ENCODE measurements at places on chromosomes 12 and 14.

DNA sequence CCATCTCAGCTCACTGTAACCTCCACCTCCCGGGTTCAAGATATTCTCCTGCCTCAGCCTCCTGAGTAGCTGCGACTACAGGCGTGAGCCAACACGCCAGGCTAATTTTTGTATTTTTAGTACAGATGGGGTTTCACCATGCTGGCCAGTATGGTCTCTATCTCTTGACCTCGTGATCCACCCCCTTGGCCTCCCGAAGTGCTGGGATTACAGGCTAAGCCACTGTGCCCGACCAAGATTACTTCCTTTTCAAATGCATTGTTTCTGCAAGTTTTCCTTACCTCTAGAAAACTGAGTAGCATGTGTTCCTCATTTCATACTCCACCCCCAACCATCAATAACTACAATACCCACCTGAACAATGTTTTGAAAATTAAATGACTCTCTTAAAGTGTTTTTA is 13.1 kb downstream of the ARF6 start:
- H3K4me1 ChIP-seq, result peaks cover 6% of the 10 kb centered on the region
- no peaks in the 10 kb centered on the region for H3K36me3 ChIP-seq
- no peaks in the 10 kb centered on the region for H3K27me3 ChIP-seq
- no peak overlapping the region for H3K27ac ChIP-seq
- H3K4me3 ChIP-seq, result no peak overlapping the region
- DNase-seq, result no peak

DNA sequence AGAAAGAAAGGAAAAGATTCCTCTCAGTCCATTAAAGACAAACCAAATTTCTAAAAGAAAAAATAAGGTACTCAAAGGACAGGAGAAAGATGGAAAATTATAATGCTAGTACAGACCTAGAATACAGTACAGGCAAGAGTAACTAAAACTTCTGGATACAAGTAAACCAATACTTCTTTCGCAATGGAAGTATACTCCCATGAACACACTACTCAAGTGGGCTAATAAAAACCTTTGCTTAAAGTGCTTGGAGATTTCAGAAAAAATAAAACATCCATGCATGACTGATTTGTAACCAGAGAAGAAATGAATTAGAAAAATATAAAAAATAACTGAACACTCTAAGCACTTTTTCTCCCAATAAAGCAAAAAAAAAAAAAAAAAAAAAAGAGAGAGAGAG is 3.5 kb downstream of the ZBTB25 start:
- no peak overlapping the region for H3K4me3 ChIP-seq
- H3K27me3 ChIP-seq, result no peaks in the 10 kb centered on the region
- no peak for DNase-seq
- H3K36me3 ChIP-seq, result peaks cover 16% of the 10 kb centered on the region

DNA sequence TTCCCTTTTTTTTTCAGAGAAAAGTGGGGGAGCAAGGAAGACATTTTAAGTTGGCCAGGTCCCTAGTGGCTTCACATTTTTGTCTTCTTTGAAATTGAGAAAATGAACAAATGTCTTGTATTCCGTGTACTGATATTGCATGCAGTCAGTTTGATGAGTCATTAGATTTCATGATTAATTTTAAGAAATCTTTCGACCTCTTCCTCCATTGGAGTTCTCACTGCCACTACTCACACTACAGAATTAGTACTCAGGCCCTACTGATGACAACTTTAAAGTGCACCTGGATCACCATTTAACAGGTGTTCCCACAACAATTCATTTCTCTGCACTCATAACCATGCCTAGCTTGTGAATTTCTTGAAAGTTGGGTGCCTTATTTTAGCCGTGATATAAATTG is 50.5 kb downstream of the SAMD4A start:
- H3K27me3 ChIP-seq, result no peaks in the 10 kb centered on the region
- peaks cover 44% of the 10 kb centered on the region for H3K4me1 ChIP-seq
- DNase-seq, result no peak
- H3K27ac ChIP-seq, result no peak overlapping the region
- H3K36me3 ChIP-seq, result peaks cover 63% of the 10 kb centered on the region
- H3K4me3 ChIP-seq, result no peak overlapping the region

DNA sequence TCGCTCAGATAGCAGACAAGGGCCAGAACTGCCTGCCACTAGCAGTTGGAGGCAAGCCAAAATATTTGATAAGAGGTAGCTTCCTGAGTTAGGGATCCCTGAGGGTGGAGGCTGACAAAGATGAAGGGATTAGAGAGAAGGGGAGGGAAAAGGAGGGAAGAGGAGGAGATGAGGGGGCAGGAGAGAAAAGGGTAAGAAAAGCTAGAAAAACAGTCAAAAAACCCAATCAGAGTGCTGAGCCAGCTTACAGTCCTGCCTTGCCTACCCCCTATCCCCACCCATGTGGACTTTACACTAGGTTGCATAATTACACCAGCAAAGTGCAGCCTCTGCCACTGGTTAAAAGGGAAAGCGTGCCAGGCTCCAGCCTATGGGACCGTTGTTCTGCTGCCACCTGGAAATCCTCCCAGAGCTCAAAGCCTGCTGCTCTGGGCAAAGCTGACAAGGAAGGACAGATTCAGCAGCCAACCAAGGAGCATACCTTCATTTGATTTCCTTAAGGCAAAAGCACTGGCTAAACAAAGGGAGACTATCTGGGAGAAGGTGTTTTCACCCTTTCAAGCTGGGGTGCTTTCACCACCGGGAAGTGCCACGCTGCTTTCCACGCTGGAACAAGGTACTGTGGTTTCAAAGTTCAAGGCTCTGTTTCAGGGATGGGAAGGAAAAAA is 3.8 kb upstream of the NUMB start:
- H3K27me3 ChIP-seq, result no peaks in the 10 kb centered on the region
- H3K4me3 ChIP-seq, result no peak overlapping the region
- DNase-seq, result no peak
- H3K4me1 ChIP-seq, result peaks cover 57% of the 10 kb centered on the region
- no peaks in the 10 kb centered on the region for H3K36me3 ChIP-seq

- H3K27ac ChIP-seq, result no peak overlapping the region
- no peaks in the 10 kb centered on the region for H3K4me1 ChIP-seq
- H3K4me3 ChIP-seq, result no peak overlapping the region
- H3K36me3 ChIP-seq, result peaks cover 12% of the 10 kb centered on the region
These were observed 114.7 kb downstream of the PRMT8 start for GRCh38 chr12:3605692-3606091.

DNA sequence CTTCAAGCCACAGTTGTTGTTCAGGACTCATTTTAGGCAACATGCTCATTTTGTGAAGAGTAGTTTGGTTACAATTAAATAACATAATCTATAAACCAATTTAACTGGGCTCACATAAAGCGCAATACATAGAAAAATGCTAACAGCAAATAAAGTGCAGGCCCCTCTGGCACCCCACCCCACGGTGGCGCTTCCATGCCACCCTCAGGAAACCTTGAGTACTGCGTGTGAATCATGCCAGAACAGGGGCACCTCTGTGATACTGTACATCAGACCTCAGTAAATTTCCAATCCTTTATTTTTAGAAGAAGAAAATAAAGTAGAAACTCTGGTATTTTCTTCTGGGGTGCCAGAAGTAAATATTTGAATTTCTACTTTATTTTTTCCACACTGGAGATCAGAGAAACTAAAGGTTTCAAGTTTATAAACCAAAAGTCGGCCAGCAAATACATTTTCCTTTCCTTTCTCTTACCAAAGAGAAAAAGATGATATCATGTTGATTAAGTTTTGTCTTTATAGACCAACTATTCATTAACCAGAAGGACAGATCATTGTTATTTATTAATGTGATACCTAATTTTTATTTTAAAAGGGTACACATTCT is 316.8 kb downstream of the PAWR start:
- H3K27ac ChIP-seq, result no peak overlapping the region
- H3K36me3 ChIP-seq, result no peaks in the 10 kb centered on the region
- no peaks in the 10 kb centered on the region for H3K27me3 ChIP-seq
- no peak overlapping the region for H3K4me3 ChIP-seq

DNA sequence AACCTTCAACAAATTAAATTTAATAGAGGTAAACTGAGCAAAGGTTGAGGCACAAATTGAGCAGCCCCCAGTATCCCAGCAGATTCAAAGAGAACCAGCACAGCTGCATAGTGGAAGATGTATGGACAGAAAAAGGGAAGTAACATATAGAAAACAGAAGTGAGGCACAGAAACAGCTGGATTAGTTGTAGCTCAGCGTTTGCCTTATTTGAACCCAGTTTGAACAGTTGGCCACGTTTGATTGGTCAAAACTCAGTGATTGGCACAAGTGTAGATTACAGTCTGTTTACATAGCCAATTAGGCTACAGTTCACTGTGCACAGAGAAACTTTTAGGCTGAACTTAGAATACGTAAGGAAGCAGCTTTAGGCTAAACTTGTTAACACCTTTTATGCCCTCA is 315.5 kb downstream of the RMST start:
- no peaks in the 10 kb centered on the region for H3K36me3 ChIP-seq
- H3K4me1 ChIP-seq, result peaks cover 5% of the 10 kb centered on the region
- DNase-seq, result peak; percentile 52
- H3K27ac ChIP-seq, result no peak overlapping the region

GRCh38 chr12:131816495-131816894 is 11.7 kb upstream of the MMP17 start:
- no peak for DNase-seq
- H3K27ac ChIP-seq, result no peak overlapping the region
- H3K4me1 ChIP-seq, result no peaks in the 10 kb centered on the region
- H3K4me3 ChIP-seq, result no peak overlapping the region
- no peaks in the 10 kb centered on the region for H3K36me3 ChIP-seq

DNA sequence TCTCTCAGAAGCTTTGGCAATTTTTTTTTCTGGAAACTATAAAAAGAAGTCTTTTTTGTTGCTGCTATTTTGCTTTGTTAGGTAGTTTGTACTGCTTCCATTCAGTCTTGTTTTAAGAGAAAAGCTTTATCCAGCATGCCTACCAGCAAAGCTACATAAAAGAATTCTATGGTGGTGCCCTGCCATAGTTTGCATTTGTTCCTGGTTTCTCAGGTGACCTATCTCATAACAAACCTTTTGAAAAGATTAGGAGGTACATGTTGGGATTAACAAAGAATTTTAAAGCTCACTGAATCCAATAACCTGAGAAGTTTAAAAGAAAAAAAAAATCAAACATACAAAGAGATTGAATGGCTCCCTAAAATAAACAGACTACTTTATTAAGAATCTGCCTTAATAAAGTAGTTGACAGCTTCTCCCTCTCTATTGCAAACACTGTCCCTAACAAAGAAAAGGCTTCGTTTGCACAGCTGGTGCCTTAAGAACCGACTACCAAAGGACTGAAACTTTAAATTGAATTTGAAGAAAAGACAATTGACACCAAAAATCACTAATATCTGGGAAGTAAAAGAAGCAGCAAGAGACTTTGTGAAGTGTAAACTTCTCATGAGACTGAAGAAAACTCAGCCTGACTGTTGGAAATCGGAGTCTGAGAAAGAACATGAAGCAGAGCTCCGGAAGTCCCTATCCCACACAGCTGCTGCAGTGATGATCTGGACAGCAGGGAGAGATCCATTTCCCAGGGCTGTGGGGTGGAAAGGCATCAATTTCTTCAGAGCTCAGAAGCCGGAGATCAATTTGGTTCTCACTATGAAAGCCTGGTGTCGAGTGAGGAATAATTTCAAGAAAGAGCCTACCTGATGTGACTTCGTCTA is 102.7 kb upstream of the PLEKHA5 start:
- no peaks in the 10 kb centered on the region for H3K4me1 ChIP-seq
- H3K4me3 ChIP-seq, result no peak overlapping the region
- no peaks in the 10 kb centered on the region for H3K36me3 ChIP-seq
- no peaks in the 10 kb centered on the region for H3K27me3 ChIP-seq

DNA sequence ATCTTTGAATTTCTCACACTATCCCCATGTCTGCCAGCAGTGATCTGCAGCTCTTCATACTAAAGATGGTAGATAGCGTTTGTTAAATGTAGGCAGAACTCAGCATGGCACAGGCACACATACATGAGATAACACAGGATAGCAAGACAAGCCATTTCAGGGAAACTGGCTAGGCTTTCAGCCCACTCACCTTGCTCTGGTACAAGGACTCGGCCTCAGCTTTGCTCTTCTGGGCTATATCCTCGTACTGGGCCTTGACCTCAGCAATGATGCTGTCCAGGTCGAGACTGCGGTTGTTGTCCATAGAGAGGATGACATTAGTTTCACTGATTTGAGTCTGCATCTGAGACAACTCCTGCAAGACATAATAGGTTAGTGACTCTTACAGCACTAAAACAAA is 3.1 kb downstream of the KRT1 start:
- H3K4me3 ChIP-seq, result no peak overlapping the region
- no peaks in the 10 kb centered on the region for H3K4me1 ChIP-seq
- DNase-seq, result no peak
- H3K36me3 ChIP-seq, result no peaks in the 10 kb centered on the region
- H3K27me3 ChIP-seq, result no peaks in the 10 kb centered on the region
- H3K27ac ChIP-seq, result no peak overlapping the region

GRCh38 chr12:132475304-132476037 is 14.5 kb upstream of the FBRSL1 start:
- no peak overlapping the region for H3K27ac ChIP-seq
- H3K27me3 ChIP-seq, result no peaks in the 10 kb centered on the region
- 0 out of 2 replicates have a peak, but pooled peaks cover 3% of the 10 kb centered on the region for H3K4me1 ChIP-seq
- no peak for DNase-seq

- H3K4me3 ChIP-seq, result no peak overlapping the region
- no peaks in the 10 kb centered on the region for H3K4me1 ChIP-seq
- H3K36me3 ChIP-seq, result no peaks in the 10 kb centered on the region
- H3K27me3 ChIP-seq, result no peaks in the 10 kb centered on the region
These were observed 31.5 kb downstream of the FBXL14 start for GRCh38 chr12:1562813-1563407.

GRCh38 chr12:109840305-109841074 is 7.3 kb upstream of the TRPV4 start:
- no peak overlapping the region for H3K27ac ChIP-seq
- no peaks in the 10 kb centered on the region for H3K27me3 ChIP-seq
- peaks cover 1% of the 10 kb centered on the region for H3K4me1 ChIP-seq
- no peak for DNase-seq
- no peak overlapping the region for H3K4me3 ChIP-seq
- no peaks in the 10 kb centered on the region for H3K36me3 ChIP-seq

DNA sequence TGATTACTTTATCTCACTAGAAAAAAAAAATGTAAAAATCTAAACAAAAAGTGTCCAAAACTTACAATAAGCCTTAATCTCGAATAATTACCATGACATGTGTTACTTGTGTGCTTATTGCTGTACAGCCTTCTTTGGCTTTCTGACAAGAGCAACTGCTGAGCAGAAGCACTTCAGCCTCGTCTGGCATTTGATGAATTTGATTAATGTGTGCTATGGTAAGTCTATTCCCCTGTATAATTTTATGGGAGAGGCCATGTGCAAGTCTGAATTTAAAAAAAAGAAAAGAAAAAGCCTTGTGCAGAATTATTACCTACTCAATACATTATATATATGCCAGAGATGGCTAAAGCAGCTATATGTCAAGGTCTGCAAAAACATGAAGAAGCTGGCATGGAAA is 113.9 kb downstream of the AEBP2 start:
- no peak overlapping the region for H3K27ac ChIP-seq
- no peak for DNase-seq
- H3K27me3 ChIP-seq, result no peaks in the 10 kb centered on the region

- no peaks in the 10 kb centered on the region for H3K36me3 ChIP-seq
- H3K27ac ChIP-seq, result no peak overlapping the region
- no peak overlapping the region for H3K4me3 ChIP-seq
- H3K27me3 ChIP-seq, result no peaks in the 10 kb centered on the region
- peak; percentile 70 for DNase-seq
- H3K4me1 ChIP-seq, result peaks cover 19% of the 10 kb centered on the region
These were observed 3.1 kb downstream of the CDH24 start for GRCh38 chr14:23054000-23054811.

Measured in Karpas-422 (cell line).